ENCODE measurements at places on chromosomes 2 and 18. TPM values are rescaled to one million over a fixed set of nuclear protein-coding genes. Genes with fewer than 3 reads are reported as not detected.
A peak's percentile ranks its signal among the peaks of the same experiment; 100 is the strongest.

- DNase-seq, result no peak
These were observed 155.7 kb downstream of the TNS1 start for GRCh38 chr2:217847115-217847514.

- no peak for DNase-seq
These were observed 1.7 kb downstream of the CXCR4 start for GRCh38 chr2:136116151-136116812.

GRCh38 chr2:241775223-241776177 lies 1.1 kb upstream of the GAL3ST2 start:
- no peak for DNase-seq

DNA sequence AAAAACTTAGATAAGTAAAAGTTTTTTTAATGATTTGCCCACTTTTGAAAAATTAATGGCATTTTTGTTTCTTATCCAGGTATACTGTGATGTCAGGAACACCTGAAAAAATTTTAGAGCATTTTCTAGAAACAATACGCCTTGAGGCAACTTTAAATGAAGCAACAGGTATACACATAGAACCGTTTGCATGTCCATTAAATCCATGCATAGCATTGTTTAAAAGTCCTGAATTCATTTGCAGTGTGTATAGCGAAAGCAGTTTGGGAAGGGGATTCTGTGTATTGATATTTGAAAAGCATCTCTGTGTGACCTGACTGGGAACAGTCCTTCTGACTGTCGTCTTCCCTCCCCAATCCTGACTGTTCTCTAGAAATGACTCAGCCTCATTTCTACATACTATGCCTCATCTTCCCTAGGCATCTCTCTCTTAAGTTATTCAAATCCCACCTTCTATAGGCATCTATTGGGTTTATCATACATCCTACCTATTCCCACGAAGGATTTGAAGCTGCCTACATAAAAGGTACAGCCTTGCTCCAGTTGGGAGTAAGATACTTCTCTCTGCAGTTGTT lies 79.2 kb upstream of the MAP3K20 start:
- no peak for DNase-seq

GRCh38 chr2:70003093-70003830 lies 41.8 kb upstream of the ASPRV1 start:
- DNase-seq, result no peak

GRCh38 chr2:38123911-38124310 lies 48.0 kb upstream of the CYP1B1 start:
- DNase-seq, result no peak

GRCh38 chr2:208783184-208783583 lies 376.6 kb downstream of the PTH2R start:
- DNase-seq, result no peak

DNA sequence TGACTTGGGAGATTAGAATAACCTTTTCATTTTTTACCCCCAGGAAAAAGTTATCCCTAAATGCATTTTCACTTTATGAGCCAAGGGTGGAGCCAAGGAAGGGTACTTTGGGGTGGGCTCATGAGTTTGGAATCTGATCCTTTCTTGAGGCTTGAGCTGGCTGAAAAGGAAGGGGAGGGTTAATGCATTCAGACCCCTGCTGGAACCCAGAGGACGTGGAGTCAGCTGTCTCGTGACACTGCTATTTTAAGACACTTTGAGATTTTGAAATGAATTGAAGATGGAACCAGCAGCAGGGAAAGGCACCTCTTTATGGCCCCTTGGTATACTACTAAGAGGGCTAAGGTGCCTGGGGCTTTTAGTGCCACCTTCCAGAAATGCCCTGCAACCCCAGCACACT lies 90.4 kb downstream of the MARCHF4 start:
- no peak for DNase-seq

- DNase-seq, result no peak
These were observed 29.9 kb downstream of the TTC32 start for GRCh38 chr2:19871836-19872235.

DNA sequence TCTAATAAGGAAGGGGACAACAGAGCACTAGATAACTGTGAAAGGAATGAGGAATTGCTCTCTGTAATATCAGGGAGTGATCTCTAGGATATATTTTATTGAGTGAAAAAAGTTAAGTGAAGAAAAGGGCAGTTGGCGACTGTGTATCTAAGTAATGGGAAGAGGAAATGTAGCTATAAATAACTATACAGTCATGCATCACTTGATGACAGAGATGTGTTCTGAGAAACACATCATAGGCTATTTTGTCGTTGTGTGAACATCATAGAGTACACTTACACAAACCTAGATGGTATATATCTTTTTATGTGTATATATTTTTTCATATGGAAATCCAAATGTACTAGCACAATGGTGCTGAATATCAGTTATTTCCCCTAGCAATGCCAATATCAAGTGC lies 329.3 kb downstream of the TXNL1 start:
- DNase-seq, result no peak

DNA sequence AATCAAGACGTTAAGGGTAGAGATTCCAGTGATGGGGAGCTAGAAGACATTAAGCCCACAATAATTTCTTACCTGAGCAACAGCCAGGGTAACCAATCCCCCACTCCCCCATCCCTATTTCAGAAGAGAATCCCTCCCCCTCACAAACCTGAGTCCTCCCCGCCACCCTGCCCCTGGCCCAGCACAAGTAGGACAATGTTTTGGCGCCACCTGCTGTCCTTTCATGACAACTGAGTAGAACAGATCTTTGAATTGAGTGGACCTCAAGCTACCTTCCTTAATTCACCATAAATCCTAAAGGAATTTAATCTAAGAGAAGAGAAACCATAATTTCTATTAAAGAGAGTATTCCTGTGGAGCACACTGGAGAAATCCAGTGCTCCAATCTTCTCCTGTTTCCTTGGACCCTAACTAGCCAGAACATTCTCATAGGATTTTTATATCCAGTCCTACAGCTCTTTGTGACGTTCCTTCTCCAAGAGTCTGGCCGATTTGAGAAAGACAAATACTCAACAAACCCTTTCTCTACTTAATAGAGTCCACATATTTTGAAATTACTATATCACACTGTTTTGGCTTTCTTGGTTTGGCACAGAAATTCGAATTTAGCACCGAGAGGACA lies 41.1 kb downstream of the NHEJ1 start:
- peak; percentile 58 for DNase-seq

- DNase-seq, result no peak
These were observed 34.6 kb downstream of the IAH1 start for GRCh38 chr2:9508931-9509330.

DNA sequence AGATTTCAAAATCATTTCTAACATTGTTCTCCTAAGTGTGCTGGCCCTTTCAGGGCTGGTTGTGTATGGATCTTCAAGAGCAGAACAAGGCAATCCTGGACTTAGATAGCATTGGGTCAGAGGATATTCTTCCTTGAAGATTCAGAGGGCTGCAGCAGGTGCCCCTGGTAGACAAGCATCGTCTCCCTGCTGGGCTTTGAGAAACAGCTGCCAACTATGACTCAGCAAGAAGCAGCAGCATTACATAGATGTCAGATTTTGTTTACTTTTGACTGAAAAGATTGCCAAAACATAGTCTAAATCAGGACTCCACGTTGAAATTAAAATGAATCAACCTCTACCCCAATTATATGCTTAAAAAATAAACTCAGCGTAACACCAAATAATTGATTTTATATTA lies 618.8 kb downstream of the SOCS6 start:
- no peak for DNase-seq

DNA sequence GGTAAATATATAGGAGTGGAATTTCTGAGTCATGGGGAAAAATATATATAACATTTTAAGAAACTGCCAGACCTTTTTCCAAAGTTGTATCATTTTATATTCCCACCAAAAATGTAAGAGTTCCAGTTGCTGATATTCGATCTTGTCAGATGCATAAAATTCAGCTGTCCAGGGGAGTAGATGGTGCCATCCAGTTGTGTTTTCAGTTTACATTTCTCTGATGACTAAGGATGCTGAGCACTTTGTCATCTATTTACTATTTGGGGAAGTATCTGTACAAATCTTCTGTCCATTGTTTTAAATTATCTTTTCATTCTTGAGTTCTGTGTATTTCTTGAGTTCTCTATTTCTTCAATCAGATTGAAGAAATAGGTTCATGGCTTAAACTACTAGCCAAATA lies 126.1 kb downstream of the RTN4 start:
- DNase-seq, result no peak

- no peak for DNase-seq
These were observed 139.9 kb upstream of the CDH7 start for GRCh38 chr18:65610939-65611338.

- peak; percentile 4 for DNase-seq
These were observed 175.3 kb downstream of the RPIA start for GRCh38 chr2:88866756-88867155.

Gene EVX2
- total RNA-seq, result not detected

Gene CD207
- total RNA-seq, result not detected

Gene MC2R
- total RNA-seq, result not detected

Gene REG3A
- not detected for total RNA-seq

Gene OTX1
- not detected for total RNA-seq

Gene GREB1
- under 0.01 TPM for total RNA-seq

Gene OSR1
- total RNA-seq, result 2.2 TPM

Gene KIF3C
- total RNA-seq, result 12.2 TPM

Gene MC4R
- not detected for total RNA-seq

All from fibroblast of villous mesenchyme (primary cell).